ENCODE measurements at places on chromosomes 7 and 10. TPM values are rescaled to one million over a fixed set of nuclear protein-coding genes. Genes with fewer than 3 reads are reported as not detected.
A peak's percentile ranks its signal among the peaks of the same experiment; 100 is the strongest.

The SSC4D gene
- total RNA-seq = 2.6 TPM

The GIMAP2 gene
- total RNA-seq = 10.7 TPM

The POMZP3 gene
- 7.2 TPM for total RNA-seq

DNA sequence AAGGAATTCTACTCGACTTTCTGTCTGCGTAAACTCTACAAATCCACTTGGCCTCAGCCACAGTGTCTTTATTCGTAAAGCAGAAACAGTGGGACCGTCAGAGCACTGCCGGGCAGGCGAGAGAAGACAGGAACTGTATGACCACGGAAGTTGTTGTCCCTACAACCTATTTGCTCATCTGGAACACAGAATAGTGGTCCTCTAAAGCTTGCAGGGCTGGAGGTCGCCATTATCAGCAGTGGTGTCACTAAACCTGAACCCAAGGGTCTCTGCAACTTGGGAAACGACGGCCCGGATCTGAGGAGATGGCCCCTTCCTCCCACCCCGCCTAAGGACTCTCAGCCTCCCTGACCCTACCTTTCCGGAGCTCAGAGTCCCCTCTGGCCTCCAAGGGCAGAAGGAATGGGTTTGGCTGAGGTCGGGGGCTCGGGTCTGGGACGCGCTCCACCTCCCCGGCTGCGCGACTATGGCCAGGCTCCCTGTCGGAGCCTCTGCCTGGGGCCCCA is 442 bp downstream of the STYXL1 start:
- peak overlapping the region; percentile 95 for H3K27ac ChIP-seq
- no peak for DNase-seq
- no peaks in the 10 kb centered on the region for H3K36me3 ChIP-seq

The ZSCAN21 gene
- total RNA-seq = 13.0 TPM

- DNase-seq = no peak
- no peaks in the 10 kb centered on the region for H3K4me1 ChIP-seq
- no peaks in the 10 kb centered on the region for H3K36me3 ChIP-seq
- no peak overlapping the region for H3K27ac ChIP-seq
These were observed 1183.6 kb downstream of the GATA3 start for GRCh38 chr10:9238041-9238440.

The FAM221A gene
- total RNA-seq = 13.1 TPM

GRCh38 chr10:54796881-54797280 is 4.2 kb downstream of the PCDH15 start:
- no peaks in the 10 kb centered on the region for H3K4me1 ChIP-seq
- no peak for DNase-seq
- H3K27ac ChIP-seq = no peak overlapping the region

The TMEM140 gene
- 52.8 TPM for total RNA-seq

The CDH23 gene
- 11.6 TPM for total RNA-seq

GRCh38 chr7:157684157-157684908 is 347.5 kb downstream of the DNAJB6 start:
- no peak overlapping the region for H3K27ac ChIP-seq
- peak overlapping the region; percentile 58 for H3K4me3 ChIP-seq
- no peak for DNase-seq

DNA sequence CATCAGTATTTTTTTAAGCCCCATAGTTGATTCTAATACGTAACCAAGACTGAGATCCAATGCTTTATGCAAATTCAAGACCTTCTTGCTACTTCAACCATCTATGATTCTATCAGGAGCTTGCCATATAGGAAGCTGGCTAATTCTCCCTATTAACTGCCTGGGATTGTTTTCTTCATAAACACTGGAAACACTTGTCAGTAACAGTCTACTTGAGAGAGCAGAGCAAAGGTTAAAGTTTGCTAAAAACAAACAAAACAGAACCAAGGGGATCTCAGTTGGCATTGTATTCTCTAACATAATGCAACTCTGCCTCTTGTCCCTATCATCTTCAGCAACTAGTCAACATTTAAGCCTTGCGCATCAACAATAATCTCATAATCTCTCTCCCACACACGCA is 21.0 kb upstream of the PTPN12 start:
- H3K36me3 ChIP-seq = no peaks in the 10 kb centered on the region
- no peak for DNase-seq
- H3K27ac ChIP-seq = no peak overlapping the region
- no peaks in the 10 kb centered on the region for H3K4me1 ChIP-seq

- no peaks in the 10 kb centered on the region for H3K36me3 ChIP-seq
- no peaks in the 10 kb centered on the region for H3K27me3 ChIP-seq
- H3K27ac ChIP-seq = no peak overlapping the region
- H3K4me1 ChIP-seq = peaks cover 13% of the 10 kb centered on the region
- H3K4me3 ChIP-seq = no peak overlapping the region
- DNase-seq = no peak
These were observed 12.8 kb downstream of the SH3PXD2A start for GRCh38 chr10:103842605-103843004.

DNA sequence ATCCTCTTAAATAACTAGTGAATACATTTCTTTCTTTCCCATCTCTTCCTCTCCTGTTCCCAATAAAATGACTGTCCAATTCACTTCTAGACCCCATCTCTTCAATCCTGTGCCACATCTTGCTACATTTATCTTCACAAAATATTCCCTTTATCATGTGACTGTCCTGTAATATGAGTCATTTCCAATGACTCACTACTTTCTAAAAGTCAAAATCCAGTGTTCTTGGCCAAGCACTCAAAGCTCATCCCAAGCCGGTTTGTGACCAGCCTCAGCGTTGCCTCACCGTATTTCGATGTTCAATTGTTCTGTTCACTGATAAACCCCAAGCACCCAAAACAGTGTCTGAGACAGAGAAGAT is 104.7 kb downstream of the PARD3 start:
- no peaks in the 10 kb centered on the region for H3K27me3 ChIP-seq
- peak overlapping the region; percentile 73 for H3K27ac ChIP-seq
- no peaks in the 10 kb centered on the region for H3K4me1 ChIP-seq

The UTF1 gene
- not detected for total RNA-seq

- H3K4me1 ChIP-seq = no peaks in the 10 kb centered on the region
- no peak overlapping the region for H3K27ac ChIP-seq
- H3K4me3 ChIP-seq = no peak overlapping the region
- no peak for DNase-seq
These were observed 90.0 kb downstream of the PLCE1 start for GRCh38 chr10:94083662-94084265.

- DNase-seq = no peak
- H3K36me3 ChIP-seq = no peaks in the 10 kb centered on the region
- H3K4me3 ChIP-seq = no peak overlapping the region
- no peaks in the 10 kb centered on the region for H3K4me1 ChIP-seq
- H3K27me3 ChIP-seq = no peaks in the 10 kb centered on the region
These were observed 45.7 kb upstream of the CRTAC1 start for GRCh38 chr10:98076086-98076485.

The STRIP2 gene
- 1.8 TPM for total RNA-seq

GRCh38 chr7:151382079-151382885 is 27.6 kb downstream of the WDR86 start:
- no peak overlapping the region for H3K27ac ChIP-seq
- no peaks in the 10 kb centered on the region for H3K36me3 ChIP-seq
- peak overlapping the region; percentile 21 for H3K4me3 ChIP-seq
- no peak for DNase-seq

The GPR15LG gene
- total RNA-seq = not detected

DNA sequence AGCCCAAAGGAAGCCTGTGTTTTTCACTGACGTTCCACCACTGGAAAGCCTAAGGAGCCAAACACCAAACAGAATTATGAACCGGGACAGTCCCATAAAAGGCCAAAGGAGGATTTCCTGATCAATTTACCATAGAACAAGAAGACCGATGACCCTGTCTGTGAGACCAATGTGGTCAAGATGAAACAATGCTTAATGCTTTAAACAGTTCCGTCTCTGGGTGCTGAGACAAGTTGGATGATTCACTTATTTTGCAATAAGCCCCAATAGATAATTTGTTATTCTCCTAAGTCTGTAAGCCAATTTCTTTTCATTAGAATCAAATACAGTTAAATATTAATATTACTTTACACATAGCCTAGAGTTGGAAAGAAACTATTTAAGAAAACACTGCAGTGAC is 134.9 kb downstream of the MICU1 start:
- no peaks in the 10 kb centered on the region for H3K36me3 ChIP-seq
- no peak overlapping the region for H3K4me3 ChIP-seq

The NDUFB8 gene
- 143 TPM for total RNA-seq

GRCh38 chr10:91627344-91628102 is 5.3 kb downstream of the PPP1R3C start:
- no peaks in the 10 kb centered on the region for H3K36me3 ChIP-seq
- H3K27me3 ChIP-seq = no peaks in the 10 kb centered on the region
- H3K4me1 ChIP-seq = no peaks in the 10 kb centered on the region
- H3K4me3 ChIP-seq = no peak overlapping the region
- DNase-seq = no peak

DNA sequence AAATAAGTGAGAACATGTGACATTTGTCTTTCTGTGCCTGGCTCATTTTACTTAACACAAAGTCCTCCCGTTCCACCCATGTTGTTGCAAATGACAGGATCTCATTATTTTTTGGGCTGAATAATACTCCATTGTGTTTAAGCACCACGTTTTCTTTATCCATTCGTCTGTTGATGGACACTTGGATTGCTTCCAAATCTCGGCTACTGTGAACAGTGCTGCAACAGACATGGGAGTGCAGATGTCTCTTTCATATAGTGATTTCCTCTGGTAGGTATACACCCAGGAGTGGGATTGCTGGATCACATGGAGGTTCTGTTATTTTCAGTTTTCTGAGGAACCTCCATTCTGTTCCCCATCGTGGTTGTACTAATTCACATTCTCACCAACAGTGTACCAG is 264.4 kb upstream of the GALNT17 start:
- no peak overlapping the region for H3K4me3 ChIP-seq
- H3K36me3 ChIP-seq = no peaks in the 10 kb centered on the region
- no peaks in the 10 kb centered on the region for H3K4me1 ChIP-seq
- DNase-seq = no peak

- DNase-seq = no peak
- no peak overlapping the region for H3K4me3 ChIP-seq
- H3K36me3 ChIP-seq = no peaks in the 10 kb centered on the region
- no peaks in the 10 kb centered on the region for H3K4me1 ChIP-seq
- H3K27me3 ChIP-seq = no peaks in the 10 kb centered on the region
These were observed 8.0 kb downstream of the RSU1 start for GRCh38 chr10:16809074-16809718.

DNA sequence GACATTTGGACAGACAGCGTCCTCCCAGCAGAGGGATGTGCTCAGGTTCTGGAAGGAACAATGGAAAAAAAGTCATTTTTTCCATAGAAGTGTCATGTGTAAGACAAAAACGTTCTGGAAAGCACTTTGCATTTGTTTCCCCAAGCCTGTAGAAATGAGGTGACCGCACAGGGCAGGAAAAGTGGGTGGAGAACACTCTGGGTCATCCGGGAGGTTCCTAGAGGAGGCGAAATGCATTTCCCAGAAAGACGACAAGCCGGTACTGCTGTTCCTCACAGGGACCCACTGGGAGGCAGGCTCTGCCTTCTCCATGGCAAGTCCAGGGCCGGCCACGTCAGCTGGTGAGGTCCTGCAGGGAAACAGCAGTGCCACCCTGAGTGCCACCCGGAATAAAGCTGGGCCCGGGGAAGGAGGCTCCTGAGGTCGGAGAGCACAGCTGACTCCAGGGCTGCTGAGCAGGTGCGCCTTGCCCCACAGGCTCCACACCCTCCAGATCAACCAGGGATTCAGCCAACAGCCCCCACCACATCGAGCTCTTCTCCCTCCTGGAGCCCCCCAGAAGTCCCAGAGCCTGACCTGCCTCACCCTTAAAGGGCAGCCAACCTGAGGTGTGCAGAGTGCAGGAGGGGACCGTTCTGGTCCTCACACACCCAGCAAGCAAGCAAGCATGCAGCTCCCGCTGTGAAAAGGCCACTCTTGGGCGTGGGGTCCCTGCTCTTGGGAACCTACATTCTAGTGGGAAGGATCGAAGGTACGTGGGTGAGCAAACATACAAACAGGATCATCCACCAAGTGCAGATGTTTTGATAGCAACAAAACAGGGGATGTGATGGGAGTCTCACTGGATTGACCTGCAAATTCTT is 28.8 kb upstream of the INPP5A start:
- no peaks in the 10 kb centered on the region for H3K36me3 ChIP-seq
- no peaks in the 10 kb centered on the region for H3K4me1 ChIP-seq
- no peak overlapping the region for H3K27ac ChIP-seq
- no peak overlapping the region for H3K4me3 ChIP-seq

The ARL4A gene
- 28.5 TPM for total RNA-seq

DNA sequence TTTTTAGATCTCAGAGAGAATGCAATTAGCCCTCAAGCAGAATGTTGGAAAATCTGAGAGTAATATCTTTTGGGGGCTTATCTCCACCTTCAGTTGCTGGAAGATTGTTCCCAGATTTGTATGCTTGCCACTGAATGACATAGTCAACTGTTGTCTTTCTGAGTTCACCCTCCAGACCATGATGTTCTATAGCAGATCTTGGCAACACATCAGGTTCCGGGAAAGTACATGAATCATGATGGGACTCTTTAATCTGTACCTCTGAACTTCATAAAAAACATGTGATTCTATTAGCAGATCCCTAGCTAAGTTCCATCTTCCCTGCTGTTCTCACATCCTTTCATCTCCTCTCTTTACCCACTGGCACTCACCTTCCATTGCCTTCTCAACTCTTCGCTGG is 68.9 kb downstream of the PLCE1 start:
- H3K27ac ChIP-seq = no peak overlapping the region
- no peaks in the 10 kb centered on the region for H3K27me3 ChIP-seq
- H3K4me1 ChIP-seq = no peaks in the 10 kb centered on the region

DNA sequence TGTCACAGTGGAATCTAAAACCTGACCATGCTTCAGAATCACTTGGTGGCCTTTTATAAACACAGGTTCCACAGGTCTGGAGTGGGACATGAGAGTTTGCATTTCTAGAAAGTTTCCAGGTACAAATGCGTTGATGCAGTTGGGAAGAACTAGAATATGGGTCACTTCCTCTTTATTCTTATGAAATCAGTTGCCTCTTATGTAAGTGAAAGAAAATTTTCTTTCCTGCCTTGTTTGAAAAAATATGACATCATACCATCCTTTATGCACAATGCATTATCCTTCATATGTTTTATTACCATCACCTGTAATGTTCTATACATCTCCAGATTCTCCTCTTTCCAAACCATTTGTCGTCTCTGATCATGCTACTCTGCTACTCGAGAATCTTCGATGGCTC is 44.0 kb downstream of the PLXNA4 start:
- H3K27me3 ChIP-seq = no peaks in the 10 kb centered on the region
- no peaks in the 10 kb centered on the region for H3K36me3 ChIP-seq
- DNase-seq = no peak
- no peak overlapping the region for H3K4me3 ChIP-seq
- no peak overlapping the region for H3K27ac ChIP-seq
- no peaks in the 10 kb centered on the region for H3K4me1 ChIP-seq
